ENCODE measurements at places on chromosomes 2 and 18.

GRCh38 chr2:85649201-85650190 is 18.5 kb downstream of the SFTPB start:
- no peak for DNase-seq

- DNase-seq: no peak
Measured at GRCh38 chr2:144358979-144359541, 160.9 kb downstream of the ZEB2 start.

DNA sequence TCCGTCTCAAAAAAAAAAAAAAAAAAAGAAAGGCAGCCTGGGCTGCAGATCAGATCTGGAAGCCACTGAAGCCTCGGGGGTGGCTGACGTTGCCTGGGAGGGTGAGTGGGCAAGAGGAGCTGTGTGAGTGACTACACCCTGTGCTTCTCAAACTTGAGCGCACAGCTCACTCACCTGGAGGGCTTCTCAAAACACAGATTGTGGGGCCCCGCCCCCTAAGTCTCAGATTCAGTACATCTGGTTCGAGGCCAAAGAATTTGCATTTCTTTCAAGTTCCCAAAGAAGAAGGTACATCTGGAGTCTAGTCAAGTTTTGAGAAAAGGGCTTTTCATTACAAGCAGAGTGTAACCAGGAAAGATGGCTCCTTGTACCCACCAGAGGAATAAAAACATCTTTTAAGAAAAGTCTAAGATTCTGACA is 97.7 kb upstream of the CAB39 start:
- peak; percentile 47 for DNase-seq

DNA sequence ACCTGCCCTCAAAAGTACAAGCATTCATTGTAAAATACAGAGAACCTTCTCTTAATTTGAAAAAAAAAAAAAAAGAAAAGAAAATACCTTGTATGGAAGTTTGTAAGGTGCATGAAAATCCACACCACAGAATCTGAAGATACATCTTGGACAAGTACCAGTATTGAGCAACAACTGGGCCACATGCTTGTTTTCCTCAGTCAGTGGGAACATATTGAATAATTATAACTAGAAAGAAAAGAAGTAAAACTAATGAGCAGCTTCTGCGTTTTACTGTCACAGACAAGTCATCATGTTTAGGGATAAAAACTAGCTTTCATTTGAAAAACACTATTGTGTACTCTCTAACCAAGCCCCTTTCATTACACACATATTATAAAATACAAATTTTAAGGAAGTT is 5.8 kb upstream of the PEX13 start:
- no peak for DNase-seq

GRCh38 chr2:234863043-234863934 is 88.5 kb upstream of the SH3BP4 start:
- no peak for DNase-seq

DNA sequence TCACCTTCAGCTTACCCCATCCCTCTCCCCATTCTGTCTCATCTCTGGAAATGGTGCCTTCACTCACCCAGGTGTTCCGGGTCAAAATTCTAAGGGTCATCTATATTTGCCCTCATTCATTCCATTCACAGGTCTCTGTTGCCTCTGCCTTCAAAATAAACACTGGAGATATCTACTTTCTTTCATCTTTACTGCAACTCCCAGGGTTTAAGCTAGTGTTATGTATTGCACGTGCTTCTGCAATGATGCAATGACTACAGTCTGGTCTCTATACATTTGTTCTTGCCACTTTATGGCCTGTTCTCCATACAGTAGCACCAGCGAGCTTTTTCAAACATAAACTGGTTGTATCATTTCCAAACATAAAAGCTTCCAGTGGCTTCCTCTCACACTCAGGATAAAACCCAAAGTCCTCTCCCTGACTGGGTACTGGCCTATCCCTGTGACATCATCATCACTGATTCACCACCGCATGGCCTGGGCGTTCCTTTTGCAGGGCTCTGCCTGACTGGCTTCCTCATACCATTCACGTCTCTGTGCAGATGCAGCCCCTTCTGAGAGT is 14.3 kb downstream of the DSG2 start:
- DNase-seq: no peak

DNA sequence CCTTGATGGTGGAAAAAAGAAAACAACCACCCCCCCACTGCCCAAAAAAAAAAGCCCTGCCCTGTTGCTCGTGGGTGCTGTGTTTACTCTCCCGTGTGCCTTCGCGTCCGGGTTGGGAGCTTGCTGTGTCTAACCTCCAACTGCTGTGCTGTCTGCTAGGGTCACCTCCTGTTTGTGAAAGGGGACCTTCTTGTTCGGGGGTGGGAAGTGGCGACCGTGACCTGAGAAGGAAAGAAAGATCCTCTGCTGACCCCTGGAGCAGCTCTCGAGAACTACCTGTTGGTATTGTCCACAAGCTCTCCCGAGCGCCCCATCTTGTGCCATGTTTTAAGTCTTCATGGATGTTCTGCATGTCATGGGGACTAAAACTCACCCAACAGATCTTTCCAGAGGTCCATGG is 28.0 kb downstream of the MAL start:
- no peak for DNase-seq

DNA sequence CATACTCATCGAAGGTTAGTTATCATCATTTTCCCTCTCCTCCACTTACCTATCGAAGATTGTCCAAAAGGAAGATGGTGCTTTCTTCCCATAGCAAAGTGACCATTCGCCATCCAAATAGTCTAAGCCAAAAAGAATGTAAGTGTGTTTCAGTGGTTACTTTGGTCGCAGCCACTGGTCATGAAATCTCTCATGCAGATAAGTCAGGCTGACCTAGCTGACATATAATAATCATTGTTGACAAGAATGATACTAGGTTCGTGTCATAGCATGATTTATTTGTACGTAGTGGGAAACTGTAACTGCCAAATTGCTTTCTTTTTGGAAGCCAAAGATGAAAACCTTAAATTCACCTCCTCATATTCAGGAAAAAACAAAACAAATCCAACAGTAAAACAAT is 89.6 kb upstream of the PMAIP1 start:
- no peak for DNase-seq

DNA sequence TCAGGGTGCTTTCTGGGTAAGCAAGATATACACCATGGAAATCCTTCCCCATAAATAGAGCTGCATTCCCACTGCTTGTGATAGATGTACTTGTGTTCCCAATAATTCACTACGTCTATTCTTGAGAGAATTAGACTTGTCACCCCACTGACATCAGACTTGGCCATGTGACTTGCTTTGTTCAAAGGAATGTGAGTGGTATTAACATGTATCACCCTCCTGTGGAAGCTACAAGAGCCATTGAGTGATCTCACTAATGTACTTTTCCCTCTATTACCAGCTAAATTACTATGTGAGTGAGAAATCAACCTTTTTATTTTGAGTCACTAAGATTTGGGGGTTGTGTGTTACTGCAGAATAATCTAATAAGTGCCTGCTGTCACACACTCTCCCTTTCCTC is 176.0 kb downstream of the CCDC178 start:
- DNase-seq: no peak

DNA sequence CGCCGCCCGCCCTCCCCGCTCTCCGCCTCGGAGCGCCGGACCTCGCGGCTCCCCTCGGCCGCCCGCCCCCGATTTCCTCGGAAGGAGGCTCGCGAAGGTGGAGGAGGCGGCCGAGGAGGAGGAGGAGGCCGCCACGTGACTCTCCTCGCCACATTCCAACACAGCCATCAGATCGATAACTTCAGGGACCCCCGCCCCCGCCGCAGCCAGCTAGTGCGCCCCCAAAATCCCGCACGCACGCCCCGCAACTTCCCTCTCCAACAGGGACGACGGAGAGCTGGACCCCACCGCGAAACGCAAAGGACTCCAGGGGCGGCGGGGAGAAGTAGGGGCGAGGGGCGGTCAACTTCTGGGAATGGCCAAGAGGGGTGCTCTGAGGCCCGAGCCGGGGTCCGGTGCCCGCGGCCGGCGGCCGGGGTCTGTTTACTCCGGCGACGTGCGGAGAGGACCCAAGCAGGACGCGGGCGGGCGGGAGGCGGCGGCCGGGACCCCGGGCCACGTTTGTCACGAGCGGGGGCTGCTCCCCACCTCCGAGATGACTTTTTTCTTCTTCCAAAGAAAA is 2.0 kb downstream of the ZNF521 start:
- no peak for DNase-seq

- no peak for DNase-seq
Measured at GRCh38 chr18:64244571-64244970, 95.7 kb upstream of the LINC00305 start.

DNA sequence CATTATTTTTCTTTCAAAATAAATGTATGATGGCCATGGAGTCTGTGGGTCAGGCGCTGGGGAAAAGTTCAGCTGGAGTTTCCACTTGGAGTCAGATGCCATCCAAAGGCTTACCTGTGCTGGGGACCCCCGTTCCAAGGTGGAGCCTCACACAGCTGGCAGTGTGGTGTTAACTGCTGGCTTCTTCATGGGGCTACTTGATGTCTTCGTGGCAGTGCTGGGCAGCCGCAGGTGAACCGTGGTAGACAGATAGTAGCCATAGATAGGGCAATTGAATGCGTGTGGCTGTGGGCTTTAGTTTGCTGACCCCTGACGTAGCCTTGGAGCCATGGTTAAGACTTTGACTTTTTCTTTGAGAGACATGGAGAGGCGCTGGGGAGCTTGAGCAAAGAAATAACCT is 83.1 kb downstream of the HS6ST1 start:
- no peak for DNase-seq

- no peak for DNase-seq
Measured at GRCh38 chr2:68569604-68570003, 73.8 kb upstream of the PROKR1 start.

- no peak for DNase-seq
Measured at GRCh38 chr2:182372661-182373060, 54.2 kb downstream of the PDE1A start.

GRCh38 chr2:122736279-122736678 is 980.8 kb downstream of the TSN start:
- DNase-seq: no peak

GRCh38 chr18:23131693-23132319 is 3.5 kb upstream of the CABLES1 start:
- peak; percentile 44 for DNase-seq

DNA sequence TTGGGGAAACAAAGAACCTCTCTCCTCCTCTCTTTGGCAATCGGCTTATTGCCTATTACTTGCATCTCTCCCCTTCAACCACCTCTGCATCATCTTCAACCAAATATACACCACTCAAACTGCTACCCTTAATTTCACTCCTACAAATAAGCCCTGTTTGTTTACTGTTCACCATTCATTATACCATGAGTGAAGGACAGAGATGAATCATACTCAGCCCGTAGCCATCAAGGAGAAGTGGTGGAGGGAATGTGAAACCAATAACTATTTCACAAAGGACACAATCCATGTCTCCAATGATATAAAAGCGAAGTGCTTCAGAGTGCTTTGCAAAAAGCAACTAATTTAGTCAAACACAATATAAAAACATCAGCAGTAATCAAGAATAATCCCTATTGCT is 76.8 kb downstream of the CACNB4 start:
- DNase-seq: no peak

- DNase-seq: no peak
Measured at GRCh38 chr18:28511413-28511821, 334.5 kb upstream of the CDH2 start.

GRCh38 chr2:164535280-164536025 is 85.8 kb downstream of the GRB14 start:
- no peak for DNase-seq

DNA sequence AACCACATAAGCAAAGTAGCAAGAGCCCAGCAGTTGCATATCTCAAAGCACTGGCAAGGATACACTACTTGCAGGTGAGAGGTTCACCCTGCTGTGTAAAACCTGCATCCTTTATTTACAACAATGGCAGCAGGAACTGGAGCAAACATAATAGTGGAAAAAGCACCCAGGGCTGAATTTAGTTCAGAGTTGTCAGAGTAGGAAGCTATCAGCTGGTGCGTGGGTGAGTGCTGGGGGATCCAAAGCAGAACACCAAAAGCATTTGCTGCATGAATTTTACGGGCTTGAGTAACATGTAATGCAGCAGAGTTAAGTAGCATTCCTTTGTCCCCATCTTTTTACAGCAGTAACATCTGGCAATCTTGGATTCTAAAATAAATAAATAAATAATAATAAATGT is 73.5 kb upstream of the SRD5A2 start:
- DNase-seq: no peak

DNA sequence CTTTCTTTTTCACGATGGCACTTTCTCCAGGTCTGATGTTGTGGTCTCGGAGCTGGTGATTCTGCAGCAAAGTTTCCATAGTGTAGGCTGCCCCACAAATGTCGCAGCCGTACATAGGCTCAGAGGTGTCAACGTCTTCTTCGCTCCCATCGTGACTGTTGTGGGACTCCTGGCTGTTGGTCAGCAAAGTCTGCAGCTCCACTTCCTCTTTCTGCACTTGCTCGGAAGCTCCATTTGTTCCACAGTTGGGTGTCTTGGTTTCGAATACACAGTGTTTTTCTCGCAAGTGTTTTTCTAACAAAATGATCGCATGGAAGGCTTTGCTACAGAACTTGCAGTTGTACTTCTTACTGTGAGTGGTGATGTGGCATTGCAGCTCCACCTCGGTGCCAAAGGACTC is 126.8 kb downstream of the ZNF521 start:
- no peak for DNase-seq

DNA sequence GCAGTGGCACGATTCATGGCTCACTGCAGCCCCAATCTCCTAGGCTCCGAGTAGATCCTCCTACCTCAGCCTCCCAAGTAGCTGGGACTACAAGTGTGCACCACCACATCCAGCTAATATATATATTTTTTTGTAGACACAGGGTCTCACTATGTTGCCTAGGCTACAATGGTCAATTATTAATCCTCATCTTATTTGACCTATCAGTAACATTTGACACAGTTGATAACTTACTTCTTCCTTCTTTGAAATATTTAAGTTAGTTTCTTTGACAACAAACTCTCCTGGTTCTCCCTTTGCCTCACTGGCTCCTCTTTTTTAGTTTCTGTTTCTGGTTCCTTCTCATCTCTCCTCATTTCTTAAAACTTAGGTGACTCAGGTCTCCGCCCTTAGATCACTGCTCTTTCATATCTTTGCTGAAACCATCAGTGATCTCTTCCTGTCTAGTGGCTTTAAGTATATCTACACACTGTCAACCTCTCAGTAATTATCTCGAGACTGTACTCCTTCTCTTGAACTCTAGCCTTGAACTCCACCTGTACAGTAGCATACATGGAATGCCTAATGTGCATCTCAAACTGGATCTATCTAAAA is 11.5 kb downstream of the PGAP1 start:
- DNase-seq: peak; percentile 25

GRCh38 chr18:13275075-13275474 is 56.5 kb downstream of the LDLRAD4 start:
- no peak for DNase-seq

- no peak for DNase-seq
Measured at GRCh38 chr18:26442126-26442525, 106.2 kb downstream of the KCTD1 start.

- DNase-seq: no peak
Measured at GRCh38 chr2:197514754-197515153, 1.1 kb upstream of the MOB4 start.

- DNase-seq: no peak
Measured at GRCh38 chr2:62177392-62178049, 18.4 kb upstream of the B3GNT2 start.

All from stimulated activated CD4-positive, alpha-beta T cell treated with anti-CD3 and anti-CD28 coated beads, Interleukin-12 subunit alpha, Interleukin-12 subunit beta, amount 100 ng/mL, for 48 hours (primary cell).